ENCODE measurements at places on chromosomes 13 and 19.

DNA sequence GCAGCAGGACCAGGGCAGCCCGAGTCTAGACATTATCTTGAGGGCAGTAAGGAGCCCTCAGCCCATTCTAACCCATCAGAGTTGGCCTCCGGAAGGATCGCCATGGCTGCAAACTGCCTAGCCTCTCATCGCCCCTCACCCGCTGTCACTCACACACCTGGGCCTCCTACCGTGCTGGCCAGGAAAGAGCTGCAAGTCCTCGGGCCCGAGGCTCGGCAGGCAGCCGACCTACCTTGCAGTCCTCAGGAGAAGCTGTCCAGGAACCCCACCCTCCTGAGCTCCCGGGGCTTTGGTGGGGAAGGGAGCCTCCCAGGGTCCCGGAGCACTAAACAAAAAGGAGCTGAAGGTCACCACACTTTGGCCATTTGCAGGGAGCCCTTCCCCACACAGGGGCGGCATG, 46.8 kb downstream of the CCNE1 start:
- DNase-seq, result no peak

DNA sequence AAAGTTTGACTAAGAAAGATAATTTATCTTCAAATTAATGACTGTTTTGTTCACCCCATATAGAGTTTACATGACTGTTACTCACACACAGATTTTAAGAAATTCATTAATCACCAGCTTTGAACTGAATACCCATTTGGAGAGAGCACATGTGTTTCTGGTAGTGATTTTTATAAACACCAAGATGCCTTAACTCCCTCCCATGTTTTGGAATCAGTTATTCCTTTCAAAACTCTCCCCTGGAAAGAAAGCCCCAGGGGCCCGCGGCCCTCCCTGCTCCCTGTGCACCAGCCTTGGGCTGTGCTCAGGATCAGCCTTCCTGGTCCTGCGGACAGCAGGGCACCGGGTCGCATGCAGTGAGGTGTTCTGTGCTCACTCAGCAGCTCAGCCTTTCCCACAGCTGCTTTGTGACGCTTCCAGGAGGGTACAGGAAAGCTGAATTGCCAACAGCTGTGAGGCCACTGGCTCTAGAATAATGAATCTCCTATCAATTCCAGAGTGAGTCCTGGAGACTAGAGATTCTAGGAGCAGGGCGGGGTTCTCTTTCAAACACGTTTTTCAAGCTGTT, 483.2 kb downstream of the EFNB2 start:
- DNase-seq, result no peak

DNA sequence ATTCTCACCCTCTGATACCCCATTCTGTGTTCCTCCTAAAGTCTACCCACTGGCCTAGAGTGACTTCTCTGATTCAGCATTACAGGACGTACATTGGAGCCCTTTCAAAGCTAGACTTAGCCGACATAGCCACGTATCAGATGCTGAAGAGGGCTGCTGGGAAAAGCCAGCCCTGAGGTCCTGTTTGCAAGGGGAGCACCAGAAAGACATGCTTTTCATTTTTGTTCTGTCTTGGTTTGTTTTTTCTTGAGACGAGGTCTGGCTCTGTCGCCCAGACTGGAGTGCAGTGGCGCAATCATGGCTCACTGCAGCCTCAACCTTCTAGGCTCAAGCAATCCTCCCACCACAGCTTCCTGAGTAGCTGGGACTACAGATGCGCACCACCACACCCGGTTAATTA, 6.3 kb upstream of the ZSWIM4 start:
- no peak for DNase-seq

- DNase-seq, result no peak
Measured at GRCh38 chr13:31150315-31150985, 11.3 kb downstream of the HSPH1 start.

DNA sequence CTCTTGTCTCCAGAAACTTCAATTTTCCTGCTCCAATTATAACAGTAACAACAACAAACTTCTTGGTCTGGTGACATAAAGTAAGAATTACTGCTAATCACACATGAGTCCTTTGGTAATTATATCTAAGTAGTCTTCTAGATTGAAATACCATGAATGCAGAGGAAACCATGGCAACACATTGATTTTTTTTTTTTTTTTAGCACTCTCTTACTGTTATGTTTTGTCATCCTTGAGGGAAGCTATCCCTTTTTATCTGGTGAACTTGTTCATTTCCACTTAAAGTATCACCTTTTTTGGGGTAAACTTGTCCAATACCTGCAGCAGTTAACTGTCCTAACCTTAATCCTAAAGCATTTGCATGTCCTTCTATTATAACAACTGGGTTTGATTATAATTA, 256.3 kb downstream of the B3GLCT start:
- DNase-seq, result no peak

DNA sequence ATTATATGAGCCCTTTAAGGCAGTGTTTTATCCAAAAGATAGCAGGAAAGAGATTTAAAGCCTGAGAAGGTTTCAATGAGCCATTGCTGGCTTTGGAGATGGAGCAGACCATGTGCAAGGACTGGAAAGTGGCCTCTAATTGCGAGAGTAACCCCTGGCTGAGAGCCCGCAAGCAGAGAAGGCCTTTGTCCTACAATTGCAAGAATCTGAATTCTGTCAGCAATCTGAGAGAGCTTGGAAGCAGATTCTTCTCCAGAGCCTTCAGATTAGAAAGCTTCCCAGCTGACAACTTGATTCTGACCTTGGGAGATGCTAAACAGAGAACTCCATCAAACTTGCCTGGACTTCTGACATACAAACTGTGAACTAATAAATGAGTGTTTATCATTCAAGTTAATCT, 528.7 kb upstream of the KLF12 start:
- DNase-seq, result no peak

GRCh38 chr13:42777467-42777866, 3.9 kb upstream of the FAM216B start:
- no peak for DNase-seq

DNA sequence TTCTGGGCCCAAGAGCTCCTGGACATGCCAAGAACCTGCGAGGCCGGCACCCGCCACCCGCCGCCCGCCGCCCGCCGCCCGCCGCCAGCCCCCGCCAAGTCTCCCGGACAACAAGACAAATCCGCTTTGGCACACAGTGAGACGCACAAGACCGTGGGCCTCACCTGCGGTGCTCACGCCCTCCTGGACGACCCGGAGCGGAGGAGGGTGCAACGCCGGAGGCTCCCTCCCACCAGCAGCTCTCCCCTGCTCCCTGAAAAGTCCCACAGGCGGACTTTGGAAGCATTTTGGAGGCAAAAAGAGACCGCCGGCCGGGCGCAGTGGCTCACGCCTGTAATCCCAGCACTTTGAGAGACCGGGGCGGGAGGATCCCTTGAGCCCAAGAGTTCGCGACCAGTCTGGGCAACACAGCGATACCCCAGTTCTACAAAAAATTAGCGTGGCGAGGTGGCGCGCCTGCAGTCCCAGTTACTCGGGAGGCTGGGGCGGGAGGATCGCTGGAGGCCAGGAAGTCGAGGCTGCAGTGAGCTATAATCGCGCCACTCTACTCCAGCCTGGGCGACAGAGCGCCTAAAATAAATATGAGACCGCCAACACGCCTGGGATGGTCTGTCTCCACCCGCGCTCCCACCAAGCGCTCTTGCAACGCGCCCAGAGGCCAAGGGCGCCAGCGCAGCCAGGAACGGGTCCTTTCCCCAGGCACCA, 783 bp downstream of the RHPN2 start:
- DNase-seq, result no peak

DNA sequence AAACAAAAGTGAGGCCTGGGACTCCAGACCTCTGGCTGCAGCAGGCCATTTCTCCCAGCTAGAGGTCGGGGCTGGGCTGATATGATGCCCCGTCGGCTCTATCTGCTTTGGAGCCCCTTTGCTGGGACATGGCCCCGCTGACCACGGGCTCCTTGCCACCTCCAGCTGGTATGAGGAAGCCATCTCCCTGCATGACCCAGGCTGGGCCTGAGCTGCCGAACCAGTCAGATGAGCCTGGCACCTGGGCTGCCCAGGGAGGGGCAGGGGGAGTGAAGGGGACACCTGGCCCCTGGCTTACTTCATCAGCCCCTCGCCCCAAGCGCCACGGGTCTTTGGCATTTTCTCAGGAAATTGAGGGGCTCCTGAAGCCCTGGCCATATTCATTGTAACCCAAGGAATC, 7.8 kb downstream of the ZSWIM4 start:
- DNase-seq, result no peak

GRCh38 chr19:14411938-14412245, 7.2 kb downstream of the DDX39A start:
- DNase-seq, result no peak

- DNase-seq, result no peak
Measured at GRCh38 chr19:1130771-1131717, 27.2 kb downstream of the GPX4 start.

- no peak for DNase-seq
Measured at GRCh38 chr13:60335531-60335930, 61.5 kb upstream of the TDRD3 start.

DNA sequence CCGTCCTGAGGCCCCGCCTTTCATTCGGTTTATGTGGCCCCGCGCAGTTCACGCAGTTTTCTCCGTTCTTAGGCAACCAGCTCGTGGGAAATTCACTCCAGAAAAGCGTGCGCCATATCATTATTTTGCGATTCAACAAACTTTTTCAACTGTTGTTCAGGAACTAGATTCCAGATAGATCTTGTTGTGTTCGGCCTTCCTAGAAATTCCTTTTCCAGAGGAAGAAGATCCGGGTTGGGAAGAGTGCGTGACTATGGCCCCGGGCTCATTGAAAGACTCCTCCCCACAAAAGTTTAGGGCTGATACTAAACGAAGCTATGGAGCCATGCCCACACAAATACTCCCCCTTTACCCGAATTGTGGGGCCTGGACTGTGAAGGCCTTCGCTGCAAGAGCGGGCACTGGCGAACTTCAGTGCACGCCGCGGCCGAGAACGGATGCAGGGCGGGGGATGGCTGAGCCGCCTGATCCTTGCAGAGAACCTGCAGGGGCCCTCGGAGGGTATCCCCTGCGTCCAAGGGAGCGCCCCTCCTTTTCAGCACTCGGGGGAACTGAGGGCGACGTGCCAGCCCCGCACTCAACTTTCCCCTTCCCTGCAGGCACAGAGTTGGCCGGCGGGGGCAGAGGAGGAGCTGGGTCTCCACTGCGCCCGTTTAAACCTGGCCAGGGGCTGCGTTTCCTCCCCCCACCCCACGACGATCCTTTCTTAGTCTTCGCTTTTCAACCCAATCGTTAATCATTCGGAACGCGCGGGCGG, 904 bp upstream of the SOX1 start:
- no peak for DNase-seq

DNA sequence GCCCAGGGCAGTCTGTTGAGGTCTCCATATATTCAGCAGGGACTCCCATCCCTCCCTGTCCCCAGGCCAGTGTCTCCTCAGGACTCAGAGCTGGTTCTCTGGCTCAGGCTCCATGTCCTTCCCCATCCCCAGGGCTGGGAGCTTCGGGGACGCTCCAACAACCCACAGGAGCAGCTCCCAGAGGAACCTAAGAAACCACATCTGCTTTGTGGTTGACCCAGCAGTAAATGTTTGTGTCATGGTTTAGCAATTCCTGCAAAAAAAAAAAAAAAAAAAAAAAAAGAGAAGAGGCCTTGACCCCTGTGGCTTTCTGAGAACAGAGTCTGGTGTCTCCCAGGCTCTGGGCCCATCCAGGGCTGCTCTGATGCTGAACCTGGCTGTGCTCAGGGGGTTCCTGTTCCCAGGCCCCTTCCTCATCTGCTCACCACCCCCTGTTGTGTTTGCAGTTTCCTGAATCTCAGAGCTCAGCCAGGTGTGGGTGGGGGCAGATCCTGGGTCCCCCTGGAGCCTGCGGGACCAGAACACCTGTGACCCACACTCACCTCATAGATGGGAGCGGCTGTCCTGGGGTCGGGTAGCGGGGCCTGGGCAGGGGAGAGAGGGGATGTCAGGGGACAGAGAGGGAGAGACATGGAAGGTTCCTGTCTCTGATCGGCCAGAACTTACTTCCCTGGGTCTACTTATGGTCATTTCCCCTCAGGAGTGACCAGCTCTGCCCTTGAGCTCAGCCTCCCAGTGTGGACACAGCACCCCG, 25.2 kb upstream of the CEACAM1 start:
- DNase-seq, result no peak

DNA sequence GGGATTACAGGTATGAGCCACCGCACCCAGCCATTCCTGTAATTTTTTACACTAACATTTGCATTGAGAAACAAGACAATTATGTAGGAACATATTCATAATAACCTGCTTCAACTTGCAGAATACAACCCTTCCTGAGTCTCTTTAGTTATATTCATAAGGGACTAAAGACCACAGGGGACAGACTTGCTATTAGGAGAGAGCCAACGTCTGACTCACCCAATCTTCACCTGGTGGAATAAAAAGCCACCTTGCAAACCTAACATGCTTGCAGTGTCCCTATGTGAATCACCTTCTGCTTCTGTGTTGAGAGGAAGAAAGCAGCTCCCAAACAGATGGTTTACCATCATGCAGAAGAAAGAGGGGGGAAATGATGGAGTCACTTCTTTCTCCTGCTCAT, 456.1 kb downstream of the PCDH9 start:
- no peak for DNase-seq

- DNase-seq, result no peak
Measured at GRCh38 chr13:63048653-63049052, 1633.0 kb upstream of the PCDH20 start.

GRCh38 chr13:50873467-50873866, 30.0 kb upstream of the DLEU7 start:
- DNase-seq, result no peak

DNA sequence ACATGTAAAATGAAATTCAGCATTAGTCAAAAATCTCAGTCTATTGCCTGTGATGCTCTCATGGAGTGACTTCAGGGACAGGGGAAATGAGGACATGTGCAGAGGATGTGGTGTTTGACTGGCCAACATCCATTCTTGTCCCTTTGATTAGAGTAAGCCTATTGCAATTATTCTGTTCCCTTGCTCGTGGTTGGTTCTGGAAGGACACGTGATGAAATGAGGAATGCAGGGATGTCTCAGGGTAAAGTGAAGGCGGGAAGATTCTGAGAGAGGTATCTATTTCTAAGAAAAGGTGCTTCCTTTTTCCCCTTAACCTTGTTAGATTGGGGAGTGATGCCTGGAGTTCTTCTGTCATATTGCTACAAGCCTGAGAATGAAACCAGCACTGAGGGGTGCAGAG, 37.1 kb upstream of the CNMD start:
- DNase-seq, result no peak

- DNase-seq, result peak; percentile 22
Measured at GRCh38 chr13:19959141-19959830, 759 bp downstream of the ZMYM2 start.
